ENCODE measurements at places on chromosomes 7 and 10.

GRCh38 chr7:81600608-81601007 lies 169.2 kb downstream of the HGF start:
- no peak for DNase-seq

DNA sequence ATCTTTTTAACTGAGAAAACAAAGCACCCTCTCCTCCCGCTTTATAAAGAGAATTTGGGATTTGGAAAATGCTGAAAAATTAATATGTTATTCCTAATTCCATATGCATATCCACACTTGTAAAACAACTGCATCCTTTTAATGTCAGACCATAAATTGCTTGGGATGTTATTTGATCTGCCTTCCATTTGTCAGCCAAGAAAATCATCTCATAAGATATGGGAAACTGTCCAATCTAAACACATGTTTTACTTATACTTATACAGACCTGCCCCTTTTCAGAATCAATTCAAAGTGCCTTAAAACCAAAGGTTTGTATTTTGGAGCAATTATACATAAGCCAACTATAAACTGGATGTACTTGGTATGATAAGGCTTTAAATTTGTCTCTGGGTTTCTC lies 595.5 kb upstream of the PFKP start:
- DNase-seq = no peak

DNA sequence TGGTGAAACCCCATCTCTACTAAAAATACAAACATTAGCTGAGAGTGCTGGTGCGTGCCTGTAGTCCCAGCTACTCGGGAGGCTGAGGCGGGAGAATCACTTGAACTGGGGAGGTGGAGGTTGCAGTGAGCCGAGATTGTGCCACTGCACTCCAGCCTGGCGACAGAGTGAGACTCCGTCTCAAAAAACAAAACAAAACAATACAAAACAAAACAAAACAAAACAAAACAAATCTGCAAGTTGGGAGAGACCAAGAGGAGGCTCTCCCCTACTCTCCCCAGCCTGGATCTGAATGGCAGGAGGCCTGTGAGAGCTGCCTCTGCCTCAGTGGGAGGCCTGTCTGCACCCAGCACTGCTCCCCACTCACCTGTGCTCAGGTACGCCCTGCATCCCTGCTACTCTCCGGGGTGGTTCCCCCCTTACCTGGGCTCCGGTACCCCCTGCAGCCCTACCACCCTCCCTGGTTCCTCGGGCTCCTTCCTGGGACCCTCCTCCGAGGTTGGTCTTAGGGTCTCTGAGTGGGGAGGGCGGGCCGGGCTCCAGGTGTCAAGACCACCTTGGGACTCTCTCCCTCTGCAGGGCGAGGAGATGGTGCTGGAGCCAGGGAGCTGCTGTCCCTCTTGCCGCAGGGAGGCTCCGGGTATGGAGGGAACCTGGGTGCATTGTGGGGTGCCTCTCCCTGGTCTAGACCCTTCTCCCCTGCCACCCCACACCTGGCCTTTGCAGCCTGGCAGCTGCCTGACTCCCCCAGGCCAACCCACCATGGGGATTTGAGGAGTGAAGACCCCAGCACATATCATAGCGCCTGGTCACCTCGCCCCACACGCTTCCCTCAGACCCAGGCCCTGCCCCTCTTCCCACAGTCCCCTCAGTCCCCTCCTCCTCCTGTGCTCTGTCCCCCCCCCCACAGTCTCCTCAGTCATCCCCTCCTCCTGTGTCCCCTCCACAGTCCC lies 9.5 kb upstream of the ZNF862 start:
- DNase-seq = no peak

DNA sequence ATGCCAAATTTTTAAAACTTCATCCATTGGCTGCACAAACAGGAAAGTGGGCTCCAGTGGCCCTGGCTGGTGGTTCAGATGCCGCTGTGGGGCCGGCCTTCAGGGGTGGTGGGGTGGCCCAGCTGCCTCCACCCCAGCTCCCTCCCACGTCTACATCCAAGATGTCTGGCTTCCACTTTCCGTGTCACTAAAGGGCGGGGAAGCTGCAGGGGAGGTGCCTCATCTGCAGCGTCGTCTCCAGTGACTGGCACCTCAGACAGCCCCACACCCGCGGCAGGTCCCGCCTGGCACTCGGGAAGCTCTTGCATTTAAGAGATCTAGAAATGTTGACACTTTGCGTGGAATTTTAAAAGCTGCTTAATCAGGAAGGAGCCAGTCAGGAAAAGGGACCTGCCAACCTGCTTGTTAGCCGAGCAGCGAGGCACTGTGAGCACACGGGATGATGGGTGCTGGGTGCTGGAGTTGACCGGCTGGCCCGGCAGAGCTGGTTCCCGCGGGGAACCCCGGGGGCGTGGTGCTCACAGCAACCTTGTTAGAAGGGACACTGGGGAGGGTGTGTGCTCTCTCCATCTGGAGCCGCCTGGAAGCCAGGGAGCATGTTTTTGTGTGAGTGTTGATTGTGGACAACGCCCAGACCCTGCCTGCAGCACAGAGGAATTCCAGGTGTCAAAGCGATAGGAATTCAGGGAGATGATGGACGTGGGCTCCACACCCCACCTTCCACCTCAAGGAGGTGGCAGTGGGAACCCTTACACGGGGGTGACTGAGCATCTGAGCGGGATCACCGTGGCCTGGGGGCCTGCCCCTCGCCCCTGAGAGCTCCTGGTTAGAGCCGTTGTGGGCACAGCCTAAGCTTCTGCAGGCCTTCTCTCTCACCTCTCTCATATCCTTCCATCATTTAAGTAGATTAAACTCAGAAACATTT lies 320.5 kb downstream of the PTPRN2 start:
- no peak for DNase-seq

DNA sequence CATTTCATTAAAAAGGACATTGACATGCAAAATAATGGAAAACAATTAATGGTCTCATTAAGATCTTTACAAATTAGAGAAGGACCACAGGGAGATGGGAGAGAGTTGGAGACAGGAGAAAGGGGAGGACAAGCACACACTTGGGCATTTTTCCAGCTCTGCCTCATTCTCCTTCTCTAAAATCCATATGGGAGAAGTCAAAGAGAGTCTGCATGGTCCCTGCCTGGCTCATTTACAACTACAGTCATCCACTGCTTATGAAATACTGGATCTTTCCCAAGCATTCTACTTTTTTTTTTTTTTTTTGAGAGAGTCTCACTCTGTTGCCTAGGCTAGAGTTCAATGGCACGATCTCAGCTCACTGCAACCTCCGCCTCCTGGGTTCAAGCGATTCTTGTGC lies 518.9 kb upstream of the CELF2 start:
- DNase-seq = no peak

DNA sequence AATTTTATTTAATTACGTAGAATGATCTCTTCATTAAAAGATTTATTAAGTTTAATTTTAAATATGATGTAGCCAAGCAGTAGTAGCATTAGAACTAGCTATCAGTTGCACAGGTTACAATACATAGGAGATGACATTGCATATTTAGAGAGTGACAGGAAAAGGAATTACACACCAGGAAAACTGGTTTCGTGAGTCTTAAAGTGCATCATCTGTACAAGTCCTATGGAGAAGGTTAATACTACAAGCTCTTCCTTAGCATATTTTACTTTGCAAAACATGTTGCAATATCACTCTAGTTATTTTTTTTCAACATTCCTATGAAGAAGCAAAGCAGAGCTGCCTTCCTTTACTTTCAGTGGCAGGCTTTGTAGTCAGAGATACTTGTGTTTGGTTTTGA lies 20.2 kb upstream of the SEM1 start:
- DNase-seq = no peak

Data from kidney capillary endothelial cell (primary cell).